ENCODE measurements at places on chromosomes 5 and 9.

DNA sequence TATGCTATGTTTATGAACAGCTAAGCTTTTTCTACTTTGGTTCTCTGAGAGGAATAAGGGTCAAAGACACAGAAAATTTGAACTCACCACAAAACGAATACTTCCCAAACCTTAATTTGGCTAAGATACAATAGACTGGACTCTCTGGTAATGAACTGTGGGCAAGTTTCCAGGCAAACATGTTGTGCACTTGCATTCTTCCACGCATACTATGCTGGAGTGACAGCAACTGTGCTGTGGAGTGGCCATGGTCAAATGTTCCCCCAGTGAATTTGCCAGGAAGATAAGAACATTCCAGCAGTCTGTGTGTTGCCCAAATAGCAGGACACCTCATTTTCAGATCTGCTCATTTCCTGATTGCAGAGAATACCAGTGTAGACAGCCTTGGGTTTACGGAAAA is 275.3 kb upstream of the IL12B start:
- no peak for DNase-seq

DNA sequence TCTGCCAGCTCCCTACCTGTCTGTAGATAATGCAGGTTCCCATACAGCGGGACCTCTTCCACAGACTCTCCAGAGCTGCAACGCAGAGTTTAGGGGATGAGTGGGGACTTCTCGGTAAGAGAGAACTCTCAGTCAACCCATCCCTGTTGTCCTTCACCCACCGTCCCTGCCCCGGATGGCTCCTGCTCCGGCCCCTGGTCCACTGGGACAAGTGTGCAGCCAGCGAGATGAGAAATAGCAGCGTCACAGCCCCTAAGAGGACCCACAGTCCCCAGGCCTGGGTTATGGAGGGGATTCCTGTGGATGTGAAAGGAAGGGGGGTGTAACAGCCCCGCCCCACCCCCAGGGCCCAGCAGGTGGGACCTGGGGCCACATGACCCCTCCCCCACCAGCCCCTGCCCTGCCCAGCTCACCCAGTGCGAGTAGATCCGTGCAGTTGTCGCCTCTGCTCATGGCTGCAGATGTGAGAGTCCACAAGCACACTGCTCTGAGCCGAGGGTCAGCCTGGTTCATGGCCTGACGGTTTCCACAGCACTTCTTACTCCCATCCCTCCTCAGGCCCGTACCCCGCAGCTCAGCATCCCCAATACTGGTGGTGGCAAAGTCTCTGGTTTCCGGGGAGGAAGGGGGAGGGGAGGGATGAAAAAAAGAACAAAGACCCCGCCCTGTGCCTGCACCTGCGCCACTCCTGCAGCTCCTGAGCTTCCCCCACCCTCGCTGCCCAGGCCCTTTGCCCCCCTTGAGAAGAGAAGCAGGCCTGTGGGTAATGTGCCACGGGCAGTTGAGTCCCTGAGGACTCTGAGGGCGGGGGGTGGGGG is at the start of gene SIT1:
Gene SIT1 (minus strand): TSS at position 591 of the 818 bp plus-strand sequence. CDS start 78 bp downstream, at position 513.
- no peak for DNase-seq

- no peak for DNase-seq
Observed at GRCh38 chr9:34651321-34651720, 664 bp upstream of the IL11RA start.

GRCh38 chr9:111943746-111944145 is 47.1 kb downstream of the UGCG start:
- DNase-seq: no peak

- no peak for DNase-seq
Observed at GRCh38 chr9:1890816-1891215, 124.3 kb upstream of the SMARCA2 start.

- no peak for DNase-seq
Observed at GRCh38 chr5:56659971-56660370, 155.4 kb upstream of the MAP3K1 start.

GRCh38 chr5:15499528-15500324 is at the start of gene FBXL7:
Gene FBXL7, plus strand, starts transcription at chr5:15500180.
- peak; percentile 75 for DNase-seq

DNA sequence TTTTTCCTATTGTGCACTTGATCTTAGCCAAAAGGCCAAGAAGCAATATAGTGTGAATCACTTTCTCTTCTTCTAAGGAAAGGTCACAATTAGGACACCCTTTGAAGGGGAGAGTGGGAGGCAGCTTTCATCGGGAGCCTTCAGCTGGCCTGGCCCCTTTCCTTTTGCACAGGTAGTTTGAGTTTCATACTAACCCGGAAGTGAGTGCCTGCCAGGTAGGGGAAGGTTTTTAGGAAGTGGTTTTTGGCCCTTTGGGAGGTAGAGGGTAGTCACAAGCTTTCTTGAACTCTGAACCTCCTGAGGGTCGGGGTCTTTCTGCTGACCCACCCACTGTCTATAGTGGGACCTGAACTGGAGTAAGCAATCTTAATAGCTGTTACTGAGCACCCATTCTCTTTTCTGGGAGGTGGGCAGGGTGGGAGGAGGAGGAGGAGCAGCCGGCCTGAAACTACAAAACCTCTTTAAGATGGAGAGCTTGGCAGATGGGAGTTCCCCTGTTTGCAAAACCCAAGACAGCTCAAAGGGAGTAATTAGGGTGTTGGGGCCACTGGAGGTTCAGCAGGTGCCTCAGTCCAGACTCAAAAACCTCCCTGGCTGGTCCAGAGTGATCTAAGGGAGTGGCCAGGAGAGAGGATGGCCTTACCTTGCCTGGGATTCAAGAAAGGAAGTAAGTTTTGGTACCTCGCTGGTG is 6.0 kb downstream of the LARP1 start:
- no peak for DNase-seq

- no peak for DNase-seq
Observed at GRCh38 chr9:91246846-91247245, 114.9 kb downstream of the AUH start.

- no peak for DNase-seq
Observed at GRCh38 chr5:143843461-143843860, 31.5 kb downstream of the HMHB1 start.

DNA sequence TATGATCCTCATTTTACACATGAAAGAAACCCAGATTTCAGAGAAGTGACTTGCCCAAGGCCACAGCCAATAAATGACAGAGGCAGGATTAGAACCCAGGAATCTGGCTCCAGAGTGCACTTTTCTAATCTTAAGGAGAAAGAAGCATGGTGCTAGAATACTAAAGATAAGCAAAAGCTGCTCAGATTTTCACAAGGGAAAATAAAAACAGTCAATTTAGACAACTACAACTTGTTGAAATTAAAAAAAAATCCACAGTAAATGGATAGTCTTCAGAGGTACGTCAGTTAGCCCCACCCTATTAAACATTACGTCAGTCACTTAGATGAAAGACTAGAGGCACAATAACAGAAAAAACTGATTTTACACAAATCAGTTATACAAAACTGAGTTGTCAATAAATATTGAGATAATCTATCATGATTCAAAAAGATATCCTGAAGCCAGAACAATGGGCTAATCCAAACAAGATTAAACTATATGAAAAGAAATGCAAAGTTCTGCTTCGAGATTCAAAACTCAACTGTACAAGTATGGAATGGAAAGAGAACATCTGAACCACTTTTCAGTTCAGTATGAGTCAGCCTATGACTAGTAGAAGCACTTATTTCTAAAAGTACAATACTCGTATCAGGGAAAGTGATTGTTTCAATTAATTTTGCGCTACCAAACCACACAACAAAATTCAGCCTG is 9.3 kb downstream of the TMEM245 start:
- no peak for DNase-seq

- DNase-seq: no peak
Observed at GRCh38 chr5:63953217-63953616, 9.0 kb downstream of the HTR1A start.

- no peak for DNase-seq
Observed at GRCh38 chr9:80233906-80234305, 662.1 kb downstream of the TLE4 start.

DNA sequence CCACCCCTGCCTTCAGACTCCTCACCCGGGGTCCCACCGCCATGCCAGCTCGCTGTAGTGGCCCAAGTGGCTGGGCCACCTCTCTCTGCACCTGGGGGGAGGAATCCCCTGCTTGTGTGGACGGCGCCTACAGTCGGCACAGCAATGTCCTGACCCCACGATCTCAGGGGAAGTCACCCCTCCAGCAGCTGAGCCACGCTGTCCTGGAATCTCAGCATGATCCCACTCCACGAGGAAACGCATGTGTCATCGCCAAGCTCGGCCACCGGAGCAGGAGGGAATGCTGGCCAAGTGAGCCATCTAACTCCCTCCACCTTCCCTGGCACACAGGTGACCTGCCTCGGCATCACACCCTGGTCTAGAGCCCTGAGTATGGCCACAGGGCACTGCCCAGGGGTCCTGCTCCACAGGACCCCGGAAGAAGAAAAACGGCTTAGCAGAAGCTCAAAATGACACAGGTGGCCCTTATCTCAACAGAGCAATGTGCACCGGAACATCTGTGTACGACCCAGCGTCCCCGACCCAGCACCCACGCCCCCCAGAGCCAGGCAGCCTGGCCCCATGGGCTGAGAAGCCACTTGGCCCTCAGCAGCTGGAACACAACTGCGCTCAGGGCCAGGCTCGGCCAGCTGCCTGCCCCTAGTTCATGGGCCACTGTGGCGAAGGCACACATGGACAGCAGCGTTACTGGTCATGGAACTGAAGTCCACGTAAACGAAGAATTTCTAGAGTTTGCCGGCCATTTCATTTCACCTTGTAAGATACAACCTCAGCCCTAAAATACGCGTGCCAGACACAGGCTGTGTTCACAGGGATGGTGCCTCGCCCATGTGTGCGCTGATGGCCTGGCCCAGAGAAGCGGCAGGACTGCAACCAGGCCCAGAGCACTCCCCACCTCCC is 23.4 kb upstream of the CAMSAP1 start:
- no peak for DNase-seq

- no peak for DNase-seq
Observed at GRCh38 chr5:1058083-1058945, 49.7 kb downstream of the NKD2 start.

- no peak for DNase-seq
Observed at GRCh38 chr9:114560956-114561355, 26.6 kb upstream of the ATP6V1G1 start.

- DNase-seq: peak; percentile 82
Observed at GRCh38 chr9:77433675-77434445, 214.3 kb downstream of the GNA14 start.

DNA sequence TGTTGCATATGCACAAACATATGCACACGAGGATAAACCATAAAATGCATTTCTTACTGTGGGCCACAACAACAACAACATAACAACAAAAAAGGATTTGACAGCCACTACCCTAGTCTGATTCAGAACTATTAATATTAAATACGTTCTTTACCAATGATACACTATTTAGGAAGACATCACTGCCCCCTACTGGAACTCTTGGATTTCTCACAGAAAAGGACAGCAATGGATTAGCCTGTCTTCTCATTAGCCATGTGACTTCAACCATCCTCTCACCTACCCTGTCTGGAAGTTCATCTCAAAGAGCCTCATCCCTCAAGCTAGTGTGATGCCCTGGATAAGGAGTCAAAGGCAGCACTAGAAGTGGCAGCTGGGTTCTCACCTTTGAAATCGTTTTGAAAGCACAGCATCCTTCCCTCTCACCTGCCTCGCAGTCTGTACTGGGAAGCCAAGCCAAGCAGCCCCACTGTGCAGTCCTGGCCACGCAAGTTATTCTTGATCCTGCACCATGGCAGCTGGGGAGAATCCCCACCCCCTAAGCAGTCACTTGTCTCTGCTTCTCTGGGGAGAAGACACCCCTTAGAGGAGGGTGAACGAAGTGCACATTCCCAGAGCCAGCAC is 64.6 kb downstream of the SH3TC2 start:
- DNase-seq: peak; percentile 41

GRCh38 chr5:177362610-177363507 is 5.1 kb downstream of the RGS14 start:
- DNase-seq: peak; percentile 84

DNA sequence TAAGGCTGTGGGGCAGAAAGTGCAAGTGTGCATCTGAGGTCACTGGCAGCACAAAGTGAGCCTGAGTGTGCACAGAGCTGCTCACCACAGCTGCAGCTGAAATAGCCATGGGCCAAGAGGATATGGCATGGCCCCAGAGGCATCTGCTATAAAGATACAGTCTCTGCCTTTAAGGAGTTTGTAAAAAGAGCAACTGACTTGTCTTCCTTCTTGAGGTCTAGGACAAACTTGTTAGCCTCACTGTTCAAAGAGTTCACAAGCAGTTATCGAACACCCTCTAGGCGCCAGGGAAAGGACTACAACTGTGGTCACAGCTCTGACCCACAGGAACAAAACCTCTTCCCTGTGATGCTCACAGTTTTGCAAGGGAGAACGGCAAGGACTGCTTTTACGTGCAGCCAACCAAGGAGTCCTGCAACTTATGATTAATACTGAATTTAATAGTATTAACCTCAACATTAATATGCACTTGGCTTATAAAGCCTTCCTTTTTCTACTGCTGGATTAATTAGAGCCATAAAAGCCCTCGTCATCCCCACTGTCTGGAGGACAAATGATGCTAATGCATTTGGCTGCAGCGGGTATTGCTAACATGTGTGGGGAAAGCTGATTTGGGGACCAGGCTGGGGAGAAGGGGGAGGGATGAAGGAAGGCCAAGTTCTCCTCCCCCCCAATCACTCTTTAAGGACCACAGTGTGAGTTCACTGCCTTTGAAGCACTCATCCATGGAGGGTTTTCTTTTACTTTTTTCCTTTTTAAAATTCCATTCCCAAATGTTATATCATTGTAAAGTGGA is 189.8 kb upstream of the TRIM32 start:
- DNase-seq: no peak

- DNase-seq: peak; percentile 58
Observed at GRCh38 chr9:137052998-137053943, 590 bp downstream of the ENTPD2 start.

- DNase-seq: no peak
Observed at GRCh38 chr5:95726811-95727763, 4.0 kb upstream of the RHOBTB3 start.

DNA sequence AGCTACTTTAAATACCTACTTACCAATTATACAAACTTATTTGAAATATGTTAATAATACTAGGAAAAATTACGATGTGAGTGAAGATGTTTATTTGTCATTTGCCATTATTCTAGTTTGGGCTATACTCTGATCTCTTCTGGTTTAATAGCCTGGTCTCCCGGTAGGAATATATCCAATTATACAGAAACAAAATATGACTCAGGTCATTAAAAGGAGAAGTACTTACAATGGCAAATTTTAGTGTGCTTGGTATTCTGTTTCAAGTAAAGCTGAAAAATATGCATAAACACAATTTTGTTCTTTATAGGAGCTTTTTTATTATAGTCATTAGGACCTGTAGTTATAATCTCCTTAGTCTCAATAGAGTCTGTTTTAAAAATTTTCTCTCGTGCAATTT is 176.8 kb downstream of the SLCO4C1 start:
- DNase-seq: no peak

- no peak for DNase-seq
Observed at GRCh38 chr5:78050888-78051287, 243.6 kb downstream of the AP3B1 start.

DNA sequence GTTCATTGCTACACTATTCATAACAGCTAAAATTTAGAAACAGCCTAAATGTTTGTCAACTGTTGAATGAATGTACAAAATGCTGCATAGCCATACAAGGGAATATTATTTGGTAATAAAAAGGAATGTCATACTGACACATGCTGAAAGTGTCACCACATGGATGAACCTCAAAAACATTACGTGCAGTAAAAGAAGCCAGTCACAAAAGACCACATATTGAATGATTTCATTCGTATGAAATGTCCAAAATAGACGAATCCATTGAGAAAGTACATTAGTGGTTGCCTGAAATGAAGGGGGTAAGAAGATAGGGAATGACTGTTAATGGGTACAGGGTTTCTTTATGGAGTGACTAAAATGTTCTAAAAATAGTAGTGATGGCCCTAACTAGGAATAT is 11.6 kb upstream of the ECM2 start:
- DNase-seq: no peak

All from iPS-NIHi11 (cell line).